ENCODE measurements at places on chromosomes 3 and 15.

GRCh38 chr3:125670352-125670751, 75.1 kb upstream of the OSBPL11 start:
- DNase-seq = no peak

- peak; percentile 91 for DNase-seq
These were observed 2.3 kb downstream of the SH3BP5 start for GRCh38 chr3:15330031-15330596.

GRCh38 chr3:179580992-179581391, 18.3 kb downstream of the ACTL6A start:
- DNase-seq = no peak

DNA sequence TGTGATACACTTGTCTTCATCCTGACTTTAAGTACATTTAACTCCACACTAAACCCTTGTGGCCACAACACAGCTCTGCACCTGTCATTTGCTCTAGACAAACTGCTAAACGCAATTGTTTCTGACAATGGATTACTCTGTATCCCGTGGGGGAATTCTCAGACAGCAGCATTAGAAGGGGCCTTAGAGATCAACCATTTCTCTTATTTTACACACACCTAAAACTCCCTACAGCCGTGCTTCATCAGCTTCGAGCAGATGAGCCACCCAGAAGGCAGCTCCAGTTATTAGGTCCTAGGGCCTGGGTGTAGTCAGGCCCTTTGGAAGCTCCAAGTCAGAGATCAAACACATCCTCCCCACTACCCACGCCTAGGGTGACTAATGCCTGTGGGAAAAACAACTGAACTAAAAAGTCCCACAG, 1.3 kb upstream of the IL12A start:
- DNase-seq = peak; percentile 56

DNA sequence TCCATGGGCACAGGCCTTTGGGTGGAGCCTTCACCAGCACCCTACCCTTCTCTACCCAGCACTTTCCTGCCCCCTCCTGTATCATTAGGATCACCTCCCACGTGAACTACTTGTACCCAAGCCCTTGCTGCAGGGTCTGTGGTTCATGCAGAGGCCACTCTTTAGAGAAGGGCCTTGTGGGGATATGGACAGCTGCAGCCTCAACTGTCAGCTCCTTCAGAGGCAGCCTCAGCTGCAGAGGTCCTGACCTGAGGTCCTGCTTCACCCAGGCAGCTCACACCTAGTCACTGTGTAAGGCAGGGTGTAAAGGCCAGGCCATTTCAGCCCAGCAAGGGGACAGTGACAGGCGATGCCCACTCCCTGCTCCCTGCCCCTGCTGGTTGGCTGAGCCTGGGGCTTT, 448.6 kb upstream of the PROK2 start:
- DNase-seq = no peak

- DNase-seq = no peak
These were observed 56.4 kb upstream of the LIMD1 start for GRCh38 chr3:45537970-45538640.

DNA sequence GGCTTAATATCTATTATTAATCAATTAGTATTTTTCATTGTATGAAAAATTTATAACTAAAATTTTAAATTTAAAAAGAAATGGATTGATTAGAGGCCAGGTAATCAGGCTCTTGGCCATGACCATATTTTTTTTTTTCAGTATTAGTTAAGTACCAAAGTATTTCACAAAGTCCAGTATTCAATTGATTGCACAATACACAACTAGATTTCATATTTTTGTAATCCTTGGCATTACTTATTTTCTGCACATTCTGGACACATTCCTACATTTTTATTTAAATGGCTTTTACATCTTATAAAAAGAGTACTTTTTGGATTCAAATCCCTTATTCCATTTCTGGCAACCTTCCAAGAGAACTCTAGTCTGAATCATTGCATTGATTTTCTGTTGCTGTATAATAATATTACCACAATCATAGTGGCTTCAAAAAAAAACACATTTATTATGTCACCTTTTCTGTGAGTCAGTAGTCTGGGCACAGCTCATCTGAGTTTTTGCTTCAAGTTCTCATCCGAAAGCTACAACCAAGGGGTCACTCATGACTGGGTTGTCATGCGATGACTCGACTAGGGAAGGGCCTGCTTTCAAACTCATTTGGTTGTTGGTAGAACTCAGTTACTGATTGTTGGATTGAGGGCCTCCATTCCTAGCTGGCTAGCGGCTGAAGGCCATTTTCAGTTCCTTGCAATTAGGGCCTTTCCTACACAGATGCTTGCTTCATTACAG, 90.7 kb downstream of the CNTN6 start:
- peak; percentile 95 for DNase-seq

DNA sequence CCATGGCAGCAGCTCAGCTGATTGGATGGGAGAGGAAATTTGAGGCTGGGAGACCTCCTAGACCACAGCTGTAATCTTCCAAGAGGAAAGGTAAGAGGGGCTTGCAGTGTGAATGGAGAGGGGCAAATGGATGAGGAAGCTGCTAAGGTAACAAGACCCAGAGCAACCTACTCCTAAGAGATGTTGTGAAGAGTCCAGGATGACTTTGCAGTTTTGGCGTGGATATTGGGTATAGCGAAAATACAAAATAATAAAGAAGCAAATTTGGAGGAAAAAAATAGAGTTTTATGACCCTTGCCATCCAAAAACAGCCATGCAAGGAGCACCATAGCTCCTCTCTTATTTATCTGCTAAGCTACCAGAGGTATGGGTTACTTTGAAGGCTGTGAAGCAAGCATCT, 186.6 kb downstream of the GREM1 start:
- no peak for DNase-seq

- DNase-seq = no peak
These were observed 342.1 kb downstream of the SLC9A9 start for GRCh38 chr3:143506190-143506589.

DNA sequence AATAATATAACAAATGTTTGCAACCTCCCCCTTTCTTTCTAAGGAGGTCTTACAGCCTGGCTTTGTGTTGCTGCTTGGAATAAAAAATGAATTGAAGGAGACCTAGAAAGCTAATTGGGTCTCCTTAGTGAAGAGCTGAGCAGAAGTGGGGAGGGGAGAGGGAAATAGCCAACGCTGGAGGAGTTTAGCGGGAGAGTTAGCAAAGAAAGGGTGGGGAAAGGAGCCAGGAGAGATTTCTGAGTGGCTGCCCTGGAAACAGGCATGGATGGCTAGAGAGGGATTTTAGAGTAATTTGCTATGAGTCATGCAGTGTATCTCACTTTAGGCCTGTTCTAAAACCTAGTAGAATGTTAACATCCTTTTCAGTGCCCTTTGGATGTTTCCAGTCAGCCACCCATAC, 45.2 kb upstream of the PFN2 start:
- no peak for DNase-seq

- DNase-seq = no peak
These were observed 679.9 kb downstream of the NTRK3 start for GRCh38 chr15:87576486-87577176.

GRCh38 chr15:42133886-42134502, 22.4 kb downstream of the PLA2G4F start:
- peak; percentile 15 for DNase-seq

- no peak for DNase-seq
These were observed 28.6 kb downstream of the PAQR9 start for GRCh38 chr3:142934887-142935269.

GRCh38 chr15:48333540-48333939, 2.3 kb downstream of the DUT start:
- no peak for DNase-seq

DNA sequence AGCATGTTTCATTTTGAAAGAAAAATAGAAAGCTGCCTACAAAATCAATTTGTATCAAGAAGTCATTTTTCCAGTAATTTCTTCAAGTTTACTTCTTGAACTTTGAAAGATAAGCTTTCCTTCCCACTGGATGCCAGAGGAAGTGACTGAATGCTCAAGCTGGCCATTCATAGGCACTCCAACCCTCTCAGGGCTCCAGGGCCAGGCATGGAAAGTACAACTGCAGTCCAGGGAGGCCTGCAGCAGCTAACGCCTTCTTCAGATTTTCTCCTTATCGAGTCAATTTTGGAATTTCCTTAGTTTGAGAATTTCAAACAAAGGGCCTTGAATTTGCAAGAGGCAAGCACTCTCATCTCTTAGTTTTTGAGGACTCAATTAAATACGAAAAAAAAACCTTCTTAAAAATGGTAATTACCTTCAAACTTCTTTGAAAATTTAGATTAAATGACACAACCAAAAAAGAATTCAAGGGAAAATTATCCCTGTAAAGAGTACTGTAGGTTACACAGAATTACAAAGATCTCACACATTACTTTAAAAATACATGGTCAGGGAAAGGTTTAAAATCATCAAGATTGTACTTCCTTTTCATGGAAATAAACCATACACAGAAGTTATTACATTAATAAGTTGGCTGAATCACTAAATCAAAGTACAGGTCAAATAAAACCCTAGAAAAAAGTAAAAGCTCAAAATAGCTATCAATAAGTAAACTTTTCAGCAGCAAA, 2.5 kb downstream of the UBP1 start:
- peak; percentile 75 for DNase-seq

All from fibroblast of the aortic adventitia (primary cell).